Cortex of kidney (tissue), 1 donor: ENCODE measurements at places on chromosomes 3 and 15.

- DNase-seq = no peak
These were observed 23.5 kb upstream of the CLN6 start for GRCh38 chr15:68252925-68253534.

DNA sequence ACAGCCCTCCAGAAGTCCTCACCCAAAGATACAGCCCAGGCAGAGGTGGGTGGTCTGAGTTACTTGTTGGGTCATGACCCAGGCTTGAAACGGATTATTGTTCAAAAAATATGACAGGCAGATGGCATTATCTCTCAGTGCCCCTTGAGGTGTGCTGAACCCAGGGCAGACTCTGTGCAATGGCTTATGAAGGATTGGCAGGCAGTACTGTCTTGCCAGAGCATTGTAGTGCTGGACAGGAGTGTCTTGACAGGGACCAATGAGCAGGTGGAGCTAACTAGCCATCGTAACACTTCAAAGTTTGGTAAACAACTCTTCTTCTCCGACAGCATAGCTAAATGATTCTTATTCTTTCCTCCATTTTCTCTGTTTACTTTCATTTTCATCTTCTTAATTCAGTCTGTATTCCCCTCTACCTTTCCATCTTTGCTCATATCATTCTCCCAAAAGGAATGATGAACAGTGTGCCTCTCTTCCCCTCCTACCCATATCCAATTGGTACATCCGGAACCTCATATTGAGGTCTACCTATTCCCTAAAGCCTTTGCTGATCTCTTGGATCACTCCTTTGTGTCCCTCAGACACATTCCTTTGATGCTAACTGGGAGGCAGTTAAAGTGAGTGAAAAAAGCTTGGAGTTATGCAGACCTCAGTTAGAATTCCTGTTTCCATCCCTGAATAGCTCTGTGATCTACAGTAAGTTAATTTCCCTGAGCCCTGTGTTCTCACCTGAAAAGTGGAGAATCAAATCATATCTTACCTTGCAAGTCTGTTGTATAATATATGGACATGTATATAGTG, 2.6 kb upstream of the IL20RB start:
- DNase-seq = no peak

DNA sequence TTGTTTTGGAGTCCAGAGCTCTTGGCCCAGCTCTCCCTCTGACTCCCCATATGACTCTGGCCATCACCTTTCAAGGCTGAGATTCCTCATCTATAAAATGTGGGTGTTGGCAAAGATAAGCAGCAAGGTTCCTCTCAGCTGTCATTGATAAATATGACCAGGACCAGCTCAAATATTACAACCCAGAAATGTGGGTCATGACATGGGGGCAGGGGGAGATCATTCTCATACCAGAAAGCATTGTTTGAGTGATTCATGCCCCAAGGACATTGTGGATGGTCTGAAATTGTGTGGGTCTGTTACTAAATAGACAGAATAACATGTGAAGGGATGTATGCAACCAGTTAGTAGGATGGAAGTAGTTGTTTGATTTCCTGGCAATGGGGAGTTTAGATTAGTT, 13.9 kb downstream of the UPK1B start:
- no peak for DNase-seq

DNA sequence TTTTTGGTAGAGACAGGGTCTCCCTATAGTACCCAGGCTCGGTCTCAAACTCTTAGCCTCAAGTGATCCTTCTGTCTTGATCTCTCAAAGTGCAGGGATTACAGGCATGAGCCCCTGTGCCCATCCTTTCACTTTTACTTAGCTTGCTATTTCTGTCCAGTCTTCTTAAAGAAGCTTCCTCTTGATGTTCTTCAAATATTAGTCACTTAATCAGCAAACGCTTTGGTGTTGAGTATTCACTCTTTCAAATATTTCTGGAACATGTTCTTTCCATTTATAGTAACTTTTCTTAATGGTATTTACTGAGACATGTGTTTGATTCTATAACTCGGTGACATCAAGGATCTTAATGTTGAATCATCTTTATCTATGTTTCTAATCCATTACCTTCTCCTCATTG, 122.1 kb downstream of the CNTN6 start:
- no peak for DNase-seq

DNA sequence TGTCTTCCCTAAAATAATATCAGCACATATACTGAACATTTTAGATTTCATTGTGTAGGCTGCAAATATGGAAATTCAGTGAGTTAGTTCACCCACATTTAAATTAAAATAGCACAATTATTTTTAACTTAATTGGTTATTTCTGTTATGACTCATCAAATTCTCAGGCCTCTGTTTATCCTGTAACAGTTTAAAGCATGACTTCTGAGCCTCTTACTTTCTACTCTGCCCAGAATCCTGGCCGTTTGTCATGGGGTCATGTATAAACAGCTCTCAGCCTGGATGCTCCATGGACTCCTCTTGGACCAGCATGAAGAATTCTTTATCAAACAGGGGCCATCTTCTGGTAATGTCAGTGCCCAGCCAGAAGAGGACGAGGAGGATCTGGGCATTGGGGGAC, 12.2 kb downstream of the TUBGCP4 start:
- no peak for DNase-seq

GRCh38 chr15:99187936-99188335, 61.4 kb downstream of the TTC23 start:
- DNase-seq = no peak

- no peak for DNase-seq
These were observed 9.1 kb upstream of the ZBTB20 start for GRCh38 chr3:115156046-115156654.

GRCh38 chr15:79176151-79176550, 85.6 kb upstream of the RASGRF1 start:
- DNase-seq = no peak

DNA sequence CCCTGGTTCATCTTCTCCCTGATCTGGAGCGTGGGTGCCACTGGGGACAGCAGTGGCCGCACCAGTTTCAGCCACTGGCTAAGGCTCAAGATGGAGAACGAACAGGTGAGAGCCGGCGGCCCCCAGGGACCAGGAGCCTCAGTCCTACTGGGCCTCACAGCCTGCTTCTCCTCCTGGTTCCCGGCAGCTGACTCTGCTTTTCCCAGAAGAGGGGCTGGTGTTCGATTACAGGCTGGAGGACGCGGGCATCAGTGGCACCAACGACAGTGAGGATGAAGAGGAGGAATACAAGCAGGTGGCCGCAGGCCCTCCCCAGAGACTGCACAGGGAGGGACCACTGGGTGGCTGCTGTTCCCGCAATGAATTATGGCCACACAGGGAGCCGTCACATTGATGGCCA, 54.4 kb downstream of the DNAH1 start:
- no peak for DNase-seq

- DNase-seq = no peak
These were observed 17.9 kb upstream of the SATB1 start for GRCh38 chr3:18442756-18443664.

- DNase-seq = no peak
These were observed 197.5 kb downstream of the UBE3A start for GRCh38 chr15:25241241-25241801.

GRCh38 chr3:45261333-45262110, 35.4 kb upstream of the TMEM158 start:
- DNase-seq = no peak

DNA sequence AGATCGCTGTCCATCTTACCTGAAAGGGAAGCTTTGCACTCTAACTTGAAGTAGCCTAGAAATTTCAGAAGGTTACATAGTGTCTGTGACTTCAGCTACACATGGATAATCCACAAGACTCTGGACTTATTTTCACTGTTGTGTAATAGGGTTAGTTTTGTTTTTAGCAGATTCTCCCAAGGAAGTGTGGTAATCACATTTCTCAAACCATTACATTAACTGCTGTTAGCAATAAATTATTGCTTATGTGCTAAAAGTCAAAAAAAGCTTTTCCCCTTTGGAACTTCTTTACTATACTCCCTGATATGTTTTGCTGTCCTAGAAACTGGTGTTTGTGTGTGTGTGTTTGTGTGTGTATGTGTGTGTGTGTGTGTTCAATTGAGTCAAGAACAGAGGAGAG, 351.8 kb upstream of the TPRG1 start:
- DNase-seq = no peak

DNA sequence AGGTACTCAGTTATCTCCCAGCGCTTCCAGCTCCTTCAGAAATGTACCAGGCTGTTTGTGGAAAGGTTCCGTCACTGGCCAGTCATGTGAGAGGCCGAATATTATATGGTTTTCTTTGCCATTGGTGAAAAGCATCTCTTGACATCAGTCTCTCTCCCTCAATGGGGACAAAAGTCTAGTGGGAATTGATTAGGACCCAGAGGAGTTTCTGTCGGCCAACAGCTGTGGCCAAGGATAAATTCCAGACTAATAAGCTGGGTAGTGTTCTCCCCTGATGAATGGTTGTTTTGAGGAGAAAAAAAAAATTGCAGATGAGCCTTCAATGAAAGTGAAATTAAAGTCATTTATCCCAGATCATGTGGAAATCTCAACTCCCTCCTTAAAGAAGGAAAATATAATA, 404.7 kb upstream of the THRB start:
- DNase-seq = no peak

- DNase-seq = no peak
These were observed 41.0 kb downstream of the CRYGS start for GRCh38 chr3:186502966-186503712.
